ENCODE measurements at places on chromosomes 11 and 22. TPM values are rescaled to one million over a fixed set of nuclear protein-coding genes. Genes with fewer than 3 reads are reported as not detected.

Gene OR2AG2
- total RNA-seq = 1.6 TPM

Gene CALCA
- not detected for total RNA-seq

Gene CD3D
- total RNA-seq = not detected

Gene TRIM22
- 57.0 TPM for total RNA-seq

Gene NXPE4
- not detected for total RNA-seq

Gene SNX32
- total RNA-seq = not detected

Gene PIH1D2
- 1.0 TPM for total RNA-seq

Gene ATM
- 89.7 TPM for total RNA-seq

Gene TMEM191C
- 0.88 TPM for total RNA-seq

Gene REXO2
- total RNA-seq = 398 TPM

Gene SCO2
- 4.9 TPM for total RNA-seq

Gene RASGRP2
- 1.0 TPM for total RNA-seq
